ENCODE measurements at places on chromosomes 1 and 21. TPM values are rescaled to one million over a fixed set of nuclear protein-coding genes. Genes with fewer than 3 reads are reported as not detected.

- DNase-seq: no peak
Observed at GRCh38 chr21:36167541-36167940, 10.9 kb downstream of the DOP1B start.

DNA sequence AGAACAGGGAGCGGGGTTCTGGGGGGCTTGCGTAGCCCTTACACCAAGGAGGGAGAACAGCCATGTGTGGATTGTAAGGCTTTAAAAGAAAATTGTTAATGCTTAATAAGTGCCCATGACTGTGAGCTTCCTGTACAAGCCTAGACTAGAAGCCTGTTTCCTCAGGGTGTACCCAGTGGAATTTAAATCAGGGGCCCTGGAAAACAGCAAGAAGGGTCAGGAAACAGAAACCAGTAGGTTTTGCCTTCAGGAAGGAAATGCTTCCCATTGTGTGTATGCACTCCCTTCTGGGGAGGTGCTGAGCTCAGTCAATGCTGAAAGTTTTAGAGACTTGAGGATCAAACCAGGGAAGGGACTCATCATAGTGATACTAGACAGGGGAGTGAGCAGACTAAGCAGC lies 12.7 kb downstream of the UTP11 start:
- no peak for DNase-seq

DNA sequence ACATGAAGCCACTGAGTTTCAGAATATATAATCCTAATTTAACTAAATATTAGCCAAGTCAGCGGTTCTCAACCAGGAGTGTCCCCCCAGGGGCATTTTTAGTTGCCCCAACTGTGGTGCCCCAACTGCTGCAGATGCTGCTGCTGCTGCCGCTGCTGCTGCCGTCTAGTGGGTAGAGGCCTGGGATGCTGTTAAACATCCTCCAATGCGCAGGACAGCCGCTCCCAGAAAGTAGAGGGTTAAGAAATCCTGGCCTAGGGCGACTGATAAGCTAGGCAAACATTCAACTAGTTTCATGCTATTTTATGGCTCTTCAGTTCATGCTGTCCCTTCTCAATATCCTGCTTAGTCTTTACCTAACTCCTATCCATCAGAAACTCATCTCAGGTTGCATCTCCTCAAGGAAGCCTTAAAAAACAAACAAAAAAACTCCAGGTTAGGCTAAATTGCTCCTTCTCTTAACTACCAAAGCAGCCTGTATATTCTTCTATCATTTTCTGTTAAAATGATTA lies 9.9 kb upstream of the DCAF6 start:
- DNase-seq: no peak

ICOSLG gene
- polyA plus RNA-seq: 2.9 TPM

RIPPLY3 gene
- 0.93 TPM for polyA plus RNA-seq

RGS7 gene
- polyA plus RNA-seq: 0.08 TPM

ETV3L gene
- polyA plus RNA-seq: 0.05 TPM

GRCh38 chr1:193431265-193431977 lies 245.0 kb upstream of the B3GALT2 start:
- no peak for DNase-seq

All from lung (tissue), 17 donors.